HCT116 (cell line): ENCODE measurements at places on chromosomes 11 and 22.

DNA sequence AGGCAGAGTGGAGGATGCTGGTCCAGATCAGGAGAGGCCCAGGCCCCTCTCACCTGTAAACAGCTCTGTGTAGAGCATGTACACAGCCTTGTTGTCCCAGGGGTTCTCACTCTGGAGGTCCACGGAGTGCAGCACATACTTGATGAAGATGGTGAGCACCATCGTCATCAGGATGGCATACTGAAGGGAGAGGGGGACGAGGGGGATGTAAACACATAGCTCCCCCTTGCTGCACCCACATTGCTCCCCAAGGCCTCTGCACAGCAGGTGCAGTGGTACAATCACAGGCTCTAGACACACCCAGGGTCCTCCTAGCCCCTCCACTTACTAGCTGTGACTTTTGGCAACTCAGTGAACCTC lies 2.9 kb downstream of the SYVN1 start:
- no peak for DNase-seq

DNA sequence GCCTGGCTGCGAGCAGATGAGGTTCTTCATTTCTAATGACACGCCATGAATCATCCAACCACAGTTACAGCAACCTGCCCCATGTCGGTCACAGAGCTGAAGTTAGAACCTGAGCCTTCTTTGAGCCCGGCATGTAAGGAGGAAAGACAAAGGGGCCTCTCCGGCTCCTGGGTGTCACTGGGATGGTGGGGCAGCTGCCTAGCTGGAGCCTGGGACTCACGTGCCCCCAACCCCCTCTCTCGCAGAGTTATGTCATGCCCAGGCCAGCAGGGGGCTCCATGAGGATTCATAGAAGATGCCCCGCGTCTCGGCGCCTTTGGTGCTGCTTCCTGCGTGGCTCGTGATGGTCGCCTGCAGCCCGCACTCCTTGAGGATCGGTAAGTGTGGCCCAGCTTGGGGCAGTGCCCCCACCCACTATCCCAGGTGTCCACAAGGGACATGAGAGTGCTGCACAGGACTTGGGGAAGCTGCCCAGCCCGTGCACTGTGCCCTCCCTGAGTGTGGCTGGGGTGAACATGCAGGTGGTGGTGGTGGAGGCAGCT lies 148.5 kb downstream of the GRIK4 start:
- peak; percentile 46 for DNase-seq

DNA sequence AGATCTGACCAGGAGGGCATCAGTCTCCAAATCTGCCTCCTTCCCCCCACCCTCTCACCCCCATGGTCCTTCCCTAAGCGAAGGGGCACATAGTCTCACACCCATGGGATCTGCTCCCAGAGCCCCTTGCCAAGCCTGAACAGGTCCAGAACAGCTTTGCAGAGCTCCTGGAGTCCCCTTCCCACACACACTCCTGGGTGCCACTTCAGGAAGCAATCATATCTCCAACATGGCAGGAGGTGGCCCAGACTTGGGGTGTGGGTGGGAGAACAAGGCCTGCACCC lies 63.0 kb downstream of the MICAL3 start:
- no peak for DNase-seq

- no peak for DNase-seq
Observed at GRCh38 chr11:71116693-71117040, 135.7 kb downstream of the SHANK2 start.

DNA sequence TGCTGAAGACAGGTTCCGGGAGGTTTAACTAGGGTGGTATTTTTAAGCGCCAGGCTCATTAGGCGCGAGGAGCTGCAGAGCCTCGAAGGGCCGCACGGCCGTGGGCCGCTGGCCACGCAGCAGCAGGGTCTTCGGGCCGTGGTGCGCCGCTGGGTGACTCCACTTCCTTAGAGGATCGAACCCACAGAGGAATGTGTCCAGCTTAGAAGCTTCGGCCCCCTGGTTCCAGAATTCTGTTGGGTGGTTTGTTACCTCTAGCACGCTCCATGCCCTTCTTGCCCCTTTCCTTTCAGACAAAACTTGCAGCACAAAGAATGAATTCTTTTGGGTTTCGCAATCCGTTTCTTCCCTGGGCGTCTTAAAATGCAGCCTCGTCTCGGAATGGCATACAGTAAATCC lies 773 bp upstream of the PATL1 start:
- no peak for DNase-seq

GRCh38 chr11:118128721-118129470 lies 23.7 kb downstream of the SCN4B start:
- DNase-seq: no peak

GRCh38 chr11:96095884-96096303 lies 172.0 kb upstream of the MTMR2 start:
- no peak for DNase-seq

DNA sequence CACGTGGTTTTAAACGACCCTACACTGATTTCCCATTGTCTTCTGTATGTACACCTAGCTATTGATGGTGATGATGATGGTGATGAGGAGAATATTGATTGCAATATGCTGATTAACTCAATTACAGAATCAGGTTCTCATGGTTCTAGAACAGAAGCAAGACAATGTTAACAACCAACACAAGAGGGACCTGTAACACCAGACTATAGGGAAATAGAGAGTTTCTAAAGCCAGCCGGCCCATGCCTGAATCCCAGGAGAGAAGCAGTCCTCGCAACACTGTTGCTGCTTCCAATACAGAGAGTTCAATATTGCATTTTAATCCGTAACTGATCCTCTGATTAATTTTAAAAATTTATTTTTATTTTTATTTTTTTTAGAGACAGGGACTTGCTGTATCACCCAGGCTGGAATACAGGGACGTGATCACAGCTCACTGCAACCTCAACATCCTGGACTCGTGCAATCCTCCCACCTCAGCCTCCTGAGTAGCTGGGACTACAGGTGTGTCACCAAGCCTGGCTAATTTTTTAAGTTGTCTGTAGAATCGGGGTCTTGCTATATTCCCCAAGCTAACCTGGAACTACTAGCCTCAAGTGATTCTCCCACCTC lies 22.2 kb upstream of the UBASH3B start:
- no peak for DNase-seq

- no peak for DNase-seq
Observed at GRCh38 chr22:28222976-28223745, 304.1 kb upstream of the PITPNB start.

GRCh38 chr22:30208631-30209603 lies 37.6 kb downstream of the LIF start:
- no peak for DNase-seq

GRCh38 chr11:4064278-4064955 lies 30.2 kb upstream of the RRM1 start:
- no peak for DNase-seq

- no peak for DNase-seq
Observed at GRCh38 chr22:48256041-48256739, 1493.7 kb downstream of the TBC1D22A start.

DNA sequence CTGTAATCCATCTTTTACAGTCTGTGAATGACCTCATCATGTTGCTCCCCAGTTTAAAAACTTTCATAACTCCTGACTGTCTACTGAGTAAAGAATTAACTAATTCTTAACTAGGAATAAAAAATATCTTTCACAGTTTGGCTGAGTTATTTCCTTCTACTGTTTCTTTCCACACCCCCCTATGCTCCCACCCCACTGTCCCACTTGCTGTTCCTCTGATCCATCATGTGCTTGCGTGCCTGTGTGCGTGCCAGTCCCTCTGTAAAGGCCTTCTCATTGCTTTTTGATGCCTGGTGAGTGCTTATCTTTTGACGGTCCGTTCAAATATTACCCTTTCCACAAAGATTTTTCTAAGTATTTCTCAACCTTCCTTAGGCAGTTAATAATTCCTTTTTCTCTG lies 55.6 kb downstream of the ATG16L2 start:
- no peak for DNase-seq

GRCh38 chr22:49297871-49298721 lies 529.6 kb downstream of the BRD1 start:
- DNase-seq: no peak

DNA sequence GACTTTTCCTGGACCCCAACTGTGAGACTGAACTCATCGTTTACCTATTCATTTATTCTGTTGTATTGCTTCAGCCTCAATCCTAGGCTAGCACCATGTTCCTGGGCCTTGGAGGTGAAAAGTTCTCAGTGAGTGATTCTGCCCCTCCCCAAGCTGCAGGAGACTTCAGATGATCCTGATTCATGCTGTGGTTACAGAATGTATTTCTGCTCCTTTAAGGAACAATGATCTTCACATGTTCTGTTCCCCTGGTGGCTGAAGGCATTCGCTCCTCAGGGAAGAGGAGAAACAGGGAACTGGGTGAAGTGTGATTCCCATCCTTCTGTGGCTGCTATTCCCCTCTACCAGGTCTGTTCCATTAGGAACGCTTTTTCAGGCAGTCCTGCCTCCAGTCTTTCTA lies 2.4 kb downstream of the OR52E1 start:
- no peak for DNase-seq

- peak; percentile 13 for DNase-seq
Observed at GRCh38 chr11:124867700-124868099, 2.5 kb downstream of the ROBO3 start.

DNA sequence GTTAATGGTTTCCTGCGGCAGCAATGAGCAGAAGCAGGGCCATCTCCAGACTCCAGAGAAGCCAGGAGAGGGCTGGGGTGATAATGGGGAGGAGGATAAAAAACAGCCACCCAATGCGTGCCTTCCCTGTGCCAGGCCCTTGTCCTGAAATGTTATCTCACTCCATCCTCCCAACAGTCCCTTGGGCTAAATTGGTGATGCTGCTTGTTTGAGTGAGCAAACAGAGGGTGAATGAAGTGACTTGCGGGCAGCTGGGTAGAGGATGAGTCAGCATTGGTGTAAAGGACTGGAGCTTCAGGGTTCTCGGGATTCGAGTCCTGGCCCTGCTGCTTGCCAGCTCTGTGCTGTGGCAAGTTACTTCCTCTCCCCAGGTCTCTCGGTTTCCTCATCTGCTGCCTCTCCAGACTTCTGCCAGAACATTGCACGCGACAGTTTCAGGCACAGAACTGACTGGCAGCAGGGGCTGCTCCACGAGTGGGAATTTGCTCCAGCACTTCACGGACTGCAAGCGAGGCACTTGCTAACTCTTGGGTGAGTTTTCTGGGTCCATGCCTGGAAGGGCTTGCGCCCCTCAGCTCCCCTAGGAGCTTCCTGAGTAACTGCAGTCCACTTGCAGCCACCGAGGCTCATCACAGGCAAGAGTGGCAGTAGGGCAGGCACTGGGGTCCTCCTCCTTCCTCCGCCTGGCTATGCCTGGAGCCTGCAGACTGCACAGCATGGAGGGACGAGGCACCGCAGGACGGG lies at the start of gene P2RY6:
P2RY6 (plus strand) TSS at position 403 of the 744 bp plus-strand sequence. CDS start 24,181 bp downstream, outside the sequence.
- DNase-seq: no peak

DNA sequence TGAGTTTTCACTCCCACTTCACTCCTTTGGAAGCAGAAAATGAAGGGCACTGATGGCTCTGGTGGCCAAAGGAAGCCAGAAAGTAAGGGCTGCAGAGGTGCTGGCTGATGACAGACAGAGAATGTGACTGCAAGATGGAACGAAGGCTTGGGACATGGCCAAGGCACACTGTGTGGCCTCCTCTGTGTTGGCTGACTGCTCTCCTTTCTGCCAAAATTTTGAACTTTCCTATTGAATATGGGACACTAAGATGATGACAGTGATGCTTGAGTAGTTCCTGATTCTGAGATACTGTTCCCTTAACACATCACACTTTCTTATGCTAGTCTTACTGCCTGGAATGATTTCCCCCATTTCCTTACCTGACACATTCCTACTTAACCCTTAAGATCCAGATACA lies 156.4 kb downstream of the SWAP70 start:
- DNase-seq: no peak

DNA sequence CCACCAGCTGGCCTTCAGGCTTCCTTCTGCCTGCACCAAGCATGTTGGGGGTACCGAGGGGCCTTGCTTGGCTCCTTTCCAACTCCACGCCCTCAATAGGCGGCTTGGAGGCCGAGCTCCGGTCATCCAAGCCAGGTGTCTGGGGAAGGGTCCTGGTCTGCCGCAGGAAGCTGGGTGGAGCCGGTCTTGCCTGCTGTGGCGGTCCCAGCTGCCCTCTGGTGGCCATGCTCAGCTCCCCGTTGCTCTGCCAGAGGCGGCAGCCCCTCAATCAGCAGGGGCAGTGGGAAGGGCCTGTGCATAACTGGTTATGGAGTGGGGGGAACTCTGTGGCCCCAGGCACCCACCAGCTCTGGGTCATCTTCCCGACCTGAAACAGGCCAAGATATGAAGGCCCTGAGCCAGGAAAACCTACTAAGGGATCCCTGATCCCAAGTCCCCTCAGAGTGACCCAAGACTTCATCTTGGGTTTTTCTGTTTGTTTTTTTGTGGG lies 3.2 kb downstream of the ARVCF start:
- no peak for DNase-seq

DNA sequence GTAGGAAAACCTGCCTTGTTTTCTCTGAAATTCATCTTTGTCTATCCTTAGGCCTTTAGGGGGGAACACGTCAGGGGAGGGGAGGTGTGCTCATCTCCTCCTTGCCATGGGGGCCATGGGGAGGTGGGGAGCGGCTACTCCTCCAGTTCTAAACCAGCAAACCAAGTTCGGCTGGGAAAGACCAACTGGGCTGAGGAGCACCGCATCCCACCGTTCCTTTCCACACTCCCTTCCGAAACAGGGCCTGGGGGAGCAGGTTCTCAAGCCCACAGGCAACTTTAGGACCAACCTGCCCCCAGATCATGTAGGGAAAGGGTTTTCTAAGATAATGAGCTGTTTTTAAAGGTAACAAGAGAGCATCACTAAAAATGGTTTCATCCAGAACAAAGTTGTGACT lies 77.5 kb upstream of the PITPNB start:
- DNase-seq: no peak

- DNase-seq: no peak
Observed at GRCh38 chr11:66324664-66325063, 7.8 kb upstream of the CD248 start.

GRCh38 chr11:132349811-132350733 lies 979.7 kb downstream of the NTM start:
- no peak for DNase-seq

DNA sequence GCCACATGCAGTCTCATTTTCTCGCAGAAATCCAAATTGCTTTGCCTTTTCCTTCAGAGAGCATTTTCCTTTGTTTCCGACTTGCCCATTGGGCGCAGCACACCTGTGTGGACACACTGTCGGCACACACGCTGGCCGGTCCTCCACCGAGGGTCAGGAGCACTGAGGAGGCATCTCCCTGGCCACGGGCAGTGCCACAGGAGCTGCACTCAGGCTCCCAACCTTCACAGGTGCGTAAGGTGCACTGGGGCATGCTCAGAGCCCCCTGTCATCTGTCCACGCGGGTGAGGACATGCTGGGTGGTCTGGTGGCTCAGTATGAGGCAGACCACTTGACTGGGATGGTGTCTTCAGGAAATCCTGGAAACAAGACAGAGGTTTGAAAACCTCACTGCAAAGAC lies 779.1 kb downstream of the BRD1 start:
- DNase-seq: no peak

DNA sequence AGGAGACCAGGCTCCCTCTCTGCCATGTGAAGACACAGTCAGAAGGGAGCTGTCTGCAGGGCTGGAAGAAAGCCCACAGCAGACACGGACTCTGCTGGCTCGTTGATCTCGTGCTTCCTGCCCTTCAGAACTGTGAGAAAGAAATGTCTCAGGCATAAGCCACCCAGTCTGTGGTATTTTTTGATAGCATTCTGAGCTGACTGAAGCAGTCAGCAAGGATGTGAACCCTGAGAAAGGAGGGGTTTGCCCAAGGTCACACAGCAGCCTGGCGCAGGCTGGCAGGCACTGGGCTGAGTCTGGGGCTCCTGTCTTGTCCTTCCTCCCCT lies 255.1 kb upstream of the B3GAT1 start:
- DNase-seq: no peak
